Activated naive CD8-positive, alpha-beta T cell treated with anti-CD3 and anti-CD28 coated beads, Interleukin-2, amount 50 U/mL, for 24 hours (primary cell): ENCODE measurements at places on chromosomes 6 and 20.
A peak's percentile ranks its signal among the peaks of the same experiment; 100 is the strongest.

GRCh38 chr6:98871821-98872220 is 37.4 kb downstream of the POU3F2 start:
- no peak for DNase-seq

DNA sequence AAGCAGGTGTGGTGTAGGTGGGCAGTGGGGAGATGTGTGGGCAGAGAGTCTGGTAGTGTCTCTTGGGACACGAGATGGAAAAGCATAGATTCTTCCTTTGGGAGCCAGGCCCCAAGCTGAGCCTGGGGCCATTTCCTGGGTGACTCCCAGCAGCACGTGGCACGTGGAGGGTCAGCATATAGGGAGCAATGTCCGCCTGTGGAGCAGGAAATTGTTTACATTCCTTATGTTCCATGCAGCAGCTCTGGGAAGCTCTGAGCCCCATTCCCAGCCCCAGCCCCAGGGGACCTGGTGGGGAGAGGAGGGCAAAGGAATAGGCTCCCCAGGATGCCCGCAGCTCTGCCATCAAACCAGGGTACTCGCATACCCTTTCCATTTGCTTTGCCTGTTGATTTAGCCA is 57.6 kb downstream of the DAAM2 start:
- no peak for DNase-seq

GRCh38 chr6:161303628-161304340 is 29.9 kb upstream of the AGPAT4 start:
- no peak for DNase-seq

GRCh38 chr6:132058975-132059374 is 107.8 kb upstream of the CCN2 start:
- DNase-seq = no peak

- DNase-seq = no peak
Measured at GRCh38 chr6:151690768-151691562, 116.5 kb upstream of the ESR1 start.

DNA sequence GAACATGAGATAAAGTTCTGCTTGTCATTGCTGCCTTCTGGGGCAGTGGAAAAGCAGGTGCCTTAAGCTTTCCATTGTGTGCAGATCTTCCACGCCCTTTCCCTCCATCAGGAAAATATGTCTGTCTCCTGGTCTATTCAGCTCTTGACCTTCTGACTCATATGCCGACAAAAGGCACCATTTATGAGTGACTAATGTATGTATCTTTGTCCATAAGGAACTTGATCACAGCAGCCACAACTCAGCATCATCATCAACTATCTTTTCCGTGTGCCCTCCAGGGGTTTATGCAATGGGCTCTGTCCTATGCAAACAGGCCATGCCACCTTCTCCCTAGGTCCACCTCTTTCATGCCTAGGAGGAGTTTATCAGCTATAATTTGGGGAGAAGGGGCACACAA is 102.7 kb upstream of the QKI start:
- DNase-seq = no peak

DNA sequence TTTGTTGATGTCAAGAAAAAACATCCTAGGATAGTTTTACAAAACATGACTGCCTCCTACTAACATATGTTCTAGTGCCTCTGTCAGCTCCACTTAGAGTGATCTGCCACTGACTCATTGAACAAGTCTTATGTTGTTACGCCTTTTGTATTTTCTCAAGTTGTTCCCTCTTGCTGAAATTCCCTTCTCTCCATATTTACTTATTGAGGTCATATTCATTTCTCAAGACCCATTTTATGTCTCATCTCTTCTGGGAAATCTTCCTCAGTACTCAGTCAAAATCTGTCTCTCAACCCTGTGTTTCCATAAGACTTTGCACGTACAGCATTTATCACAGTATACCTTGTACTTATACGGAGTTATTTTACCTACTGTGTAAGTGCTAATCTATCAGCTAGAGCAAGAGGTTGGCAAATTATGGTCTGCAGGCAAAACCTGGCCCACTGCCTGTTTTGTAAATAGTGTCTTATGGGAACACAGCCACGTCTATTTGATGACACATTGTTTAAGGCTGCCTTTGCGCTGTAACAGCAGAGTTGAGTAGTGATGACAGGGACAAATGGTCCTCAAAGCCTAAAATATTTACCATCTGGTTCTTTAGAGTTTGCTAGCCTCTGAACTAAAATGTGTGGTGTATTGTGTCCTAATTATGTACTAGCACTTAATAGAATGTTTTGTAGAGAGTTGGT is 83.4 kb downstream of the ADGRB3 start:
- no peak for DNase-seq

- DNase-seq = no peak
Measured at GRCh38 chr6:112683106-112683505, 336.0 kb downstream of the RFPL4B start.

DNA sequence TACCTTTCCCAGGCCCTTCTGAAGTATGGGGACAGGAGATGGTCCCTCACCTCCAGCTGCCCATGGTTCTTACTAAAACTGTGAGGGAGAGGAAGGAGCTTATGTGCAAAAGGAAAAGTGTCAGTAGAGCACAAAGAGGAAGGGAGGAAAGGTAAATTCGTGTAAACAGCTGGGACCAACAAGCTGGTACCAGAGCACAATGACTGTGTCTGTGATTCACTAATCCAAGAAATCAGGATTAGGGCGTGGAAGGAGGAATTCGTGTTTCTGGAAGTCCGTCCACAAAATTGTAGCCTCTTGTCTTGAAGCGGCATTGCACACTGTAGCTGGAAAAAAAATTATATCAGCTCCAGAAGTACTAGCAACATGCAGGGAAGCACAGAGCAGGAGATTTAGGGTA is 129.0 kb upstream of the RREB1 start:
- no peak for DNase-seq

DNA sequence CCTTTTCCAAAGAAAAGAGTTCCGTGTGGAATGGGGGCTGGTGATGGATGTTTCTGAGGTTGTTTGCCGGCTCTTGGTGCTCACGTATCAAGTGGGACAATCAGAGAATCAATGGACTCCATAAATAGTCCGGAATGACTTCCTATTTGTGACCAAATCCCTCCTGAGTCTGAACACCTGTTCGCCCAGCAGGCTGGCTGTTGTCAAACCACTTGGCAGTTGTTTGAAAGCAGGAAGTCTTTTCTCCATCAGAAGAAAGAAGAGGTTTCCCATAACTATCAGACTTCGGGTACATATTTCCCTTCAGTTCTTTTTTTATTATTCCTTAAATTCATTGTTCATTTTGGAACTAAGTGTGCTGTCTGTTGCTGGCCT is 154.7 kb upstream of the RIN2 start:
- DNase-seq = no peak

DNA sequence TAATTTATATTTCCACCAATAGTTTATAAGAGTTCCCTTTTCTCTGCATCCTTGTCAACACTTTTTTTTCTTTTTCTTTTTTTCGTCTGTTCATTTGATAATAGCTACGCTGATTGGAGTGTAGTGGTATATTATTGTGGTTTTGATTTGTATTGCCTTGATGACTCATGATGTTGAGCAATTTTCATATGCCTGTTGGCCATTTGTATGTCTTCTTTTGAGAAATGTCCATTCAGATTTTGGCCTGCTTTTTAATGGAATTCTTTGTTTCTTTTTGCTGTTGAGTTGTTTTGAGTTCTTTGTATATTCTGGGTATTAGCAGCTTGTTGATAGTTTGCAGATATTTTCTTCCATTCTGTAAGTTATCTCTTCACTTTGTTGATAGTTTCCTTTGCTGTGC is 773.4 kb downstream of the KIF16B start:
- no peak for DNase-seq

DNA sequence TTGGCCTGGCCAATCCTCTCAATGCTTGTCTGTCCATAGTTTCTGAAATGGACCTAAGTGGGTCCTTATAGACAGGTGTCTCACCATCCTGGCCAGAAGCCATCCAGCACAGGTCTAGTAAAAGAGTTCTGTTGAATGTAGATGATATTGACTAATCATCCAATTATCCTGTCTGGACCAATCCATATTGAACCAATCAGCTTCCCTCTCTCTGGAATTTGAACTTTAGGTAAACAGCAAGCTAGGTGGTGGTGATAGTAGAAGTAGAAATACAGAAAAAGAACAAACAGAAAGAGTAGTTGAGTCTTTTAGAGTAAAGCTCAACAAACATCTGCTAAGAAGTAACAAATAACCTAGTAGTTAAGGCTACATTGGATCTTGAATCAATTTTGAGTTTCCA is 9.5 kb upstream of the PNRC1 start:
- DNase-seq = no peak

DNA sequence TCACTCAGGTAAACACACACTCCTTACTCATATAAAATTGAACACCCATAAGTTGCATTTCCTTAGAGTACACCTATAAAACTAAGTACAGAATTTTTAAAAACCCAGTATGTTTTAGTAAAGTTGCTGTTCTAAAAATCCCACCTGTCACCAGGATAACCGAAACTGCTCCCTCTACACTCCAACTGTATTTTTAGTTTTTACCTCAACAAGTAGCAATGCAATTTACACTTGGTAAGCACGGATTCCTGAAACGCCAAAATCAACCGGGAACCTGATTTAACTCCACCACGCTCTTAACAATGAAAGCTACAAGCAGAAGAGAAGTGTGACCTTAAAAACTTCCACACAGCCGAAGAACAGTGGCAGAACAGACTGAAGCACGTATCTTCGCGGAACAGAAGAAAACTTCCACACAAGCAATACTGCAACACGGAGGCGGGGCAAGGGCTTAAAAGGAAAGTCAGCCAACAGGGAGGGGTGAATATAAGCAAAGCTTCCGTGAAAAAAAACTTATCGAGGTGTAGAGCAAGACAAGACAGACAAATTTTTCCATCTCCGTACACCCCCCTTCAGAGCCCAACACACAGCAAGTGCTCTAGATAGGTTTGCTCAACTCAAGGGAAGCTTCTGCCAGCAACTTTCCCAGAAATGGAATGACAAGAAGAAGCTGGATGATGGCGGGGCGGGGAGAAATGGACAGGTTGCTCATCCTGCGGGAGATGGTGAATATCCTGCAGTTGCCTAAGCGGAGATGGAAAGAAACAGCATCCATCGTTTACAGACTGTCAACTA is 1.4 kb downstream of the STAU1 start:
- DNase-seq = peak; percentile 64

DNA sequence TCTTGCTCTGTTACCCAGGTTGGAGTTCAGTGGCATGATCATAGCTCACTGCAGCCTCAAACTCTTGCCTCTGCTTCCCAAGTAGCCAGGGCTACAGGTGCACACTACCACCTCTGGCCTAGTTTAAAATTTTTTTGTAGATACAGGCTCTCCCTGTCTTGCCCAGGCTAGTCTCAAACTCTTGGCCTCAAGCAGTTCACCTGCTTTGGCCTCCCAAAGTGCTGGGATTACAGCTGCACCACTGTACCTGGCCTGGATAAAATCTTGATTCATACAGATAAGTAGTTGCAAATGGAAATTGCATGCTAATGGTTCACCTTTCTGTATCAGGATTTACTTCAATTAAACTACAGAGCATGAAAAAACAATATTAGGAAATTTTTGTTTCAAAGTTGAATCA is 4.2 kb downstream of the CD2AP start:
- no peak for DNase-seq

- DNase-seq = no peak
Measured at GRCh38 chr6:160190973-160191372, 67.6 kb downstream of the SLC22A2 start.

- DNase-seq = no peak
Measured at GRCh38 chr20:53220482-53221307, 248.5 kb downstream of the TSHZ2 start.

GRCh38 chr20:8633366-8633765 is 435.5 kb upstream of the PLCB4 start:
- no peak for DNase-seq

DNA sequence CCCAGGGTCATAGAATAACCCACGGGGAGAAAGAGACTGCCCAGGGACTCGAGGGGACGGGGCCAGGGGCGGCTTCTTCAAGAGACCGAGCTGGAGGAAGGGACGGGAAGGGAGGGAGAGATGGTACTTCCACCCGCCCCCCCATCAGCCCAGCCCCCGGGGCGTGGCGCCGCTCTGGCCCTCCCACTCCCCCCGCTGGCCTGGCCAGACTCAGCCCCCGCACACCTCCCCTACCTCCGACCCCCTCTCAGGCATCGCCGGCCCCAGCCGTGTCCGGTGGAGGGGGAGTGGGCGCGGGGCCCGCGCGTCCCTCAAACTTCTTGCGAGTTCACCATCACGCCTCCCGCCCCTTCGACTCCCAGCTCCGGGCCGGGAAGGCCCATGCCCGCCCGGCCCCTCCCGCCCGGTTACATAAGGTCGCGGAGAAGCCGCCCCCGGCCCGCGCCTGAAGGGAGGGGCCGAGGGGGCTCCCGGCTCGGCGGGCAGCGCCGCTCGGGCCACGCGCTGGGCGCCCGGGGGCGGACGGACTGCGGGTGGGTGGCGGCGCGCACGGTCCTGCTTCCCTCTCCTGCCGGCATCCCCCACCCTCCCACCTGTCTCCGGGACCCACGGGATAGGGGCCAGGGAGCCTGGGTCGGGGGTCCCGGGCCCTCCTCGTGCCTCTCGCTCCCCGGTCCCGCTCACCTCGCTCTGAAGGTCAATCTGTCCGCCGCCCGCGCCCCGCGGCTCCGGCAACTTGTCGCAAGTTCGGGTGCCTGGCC is 562 bp downstream of the TFEB start:
- DNase-seq = peak; percentile 71

GRCh38 chr6:34528996-34529664 is 27.0 kb downstream of the SPDEF start:
- DNase-seq = no peak

DNA sequence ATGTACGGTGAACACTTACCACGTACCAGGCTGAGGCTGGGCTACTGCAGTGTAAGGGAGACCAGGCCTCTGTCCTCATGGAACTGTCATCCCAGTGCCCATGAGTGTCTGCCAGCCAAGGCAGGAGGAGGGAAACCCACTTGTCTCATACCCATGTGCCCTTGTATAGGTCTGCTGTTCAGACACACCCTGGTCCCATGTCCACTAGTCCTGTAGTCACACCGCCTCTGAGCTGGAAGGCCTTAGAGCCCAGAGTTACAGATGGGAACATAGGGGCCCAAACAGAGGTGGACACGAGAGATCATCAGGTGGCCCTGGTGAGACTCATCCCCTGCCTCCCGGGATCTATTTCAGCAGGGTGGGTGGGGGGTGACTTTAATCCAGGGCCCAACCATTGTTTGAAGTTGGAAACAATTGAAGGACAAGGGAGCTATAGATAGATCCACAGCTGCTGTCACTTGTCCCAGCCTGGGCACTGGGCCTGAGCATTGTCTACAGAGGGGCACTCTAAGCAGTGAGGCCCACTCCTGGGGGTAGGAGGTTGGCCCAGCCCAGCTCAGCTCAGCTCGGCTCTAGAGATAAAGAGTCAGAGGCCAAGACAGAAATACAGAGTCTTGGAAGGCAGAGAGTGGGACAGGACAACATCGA is 14.6 kb downstream of the MYH7B start:
- no peak for DNase-seq

- DNase-seq = no peak
Measured at GRCh38 chr6:2783188-2783963, 18.2 kb downstream of the WRNIP1 start.

GRCh38 chr20:50089787-50090177 is 23.2 kb downstream of the UBE2V1 start:
- no peak for DNase-seq
